ENCODE measurements at places on chromosomes 7 and 10. TPM values are rescaled to one million over a fixed set of nuclear protein-coding genes. Genes with fewer than 3 reads are reported as not detected.

WEE2 gene
- total RNA-seq, result not detected

TDRD1 gene
- total RNA-seq, result 1.4 TPM

SFR1 gene
- 3.9 TPM for total RNA-seq

HNRNPA2B1 gene
- total RNA-seq, result 41.1 TPM

PTN gene
- 0.24 TPM for total RNA-seq

LLCFC1 gene
- not detected for total RNA-seq

Measured in tracheal epithelial cell (primary cell).